ENCODE measurements at places on chromosomes 16 and 17.

DNA sequence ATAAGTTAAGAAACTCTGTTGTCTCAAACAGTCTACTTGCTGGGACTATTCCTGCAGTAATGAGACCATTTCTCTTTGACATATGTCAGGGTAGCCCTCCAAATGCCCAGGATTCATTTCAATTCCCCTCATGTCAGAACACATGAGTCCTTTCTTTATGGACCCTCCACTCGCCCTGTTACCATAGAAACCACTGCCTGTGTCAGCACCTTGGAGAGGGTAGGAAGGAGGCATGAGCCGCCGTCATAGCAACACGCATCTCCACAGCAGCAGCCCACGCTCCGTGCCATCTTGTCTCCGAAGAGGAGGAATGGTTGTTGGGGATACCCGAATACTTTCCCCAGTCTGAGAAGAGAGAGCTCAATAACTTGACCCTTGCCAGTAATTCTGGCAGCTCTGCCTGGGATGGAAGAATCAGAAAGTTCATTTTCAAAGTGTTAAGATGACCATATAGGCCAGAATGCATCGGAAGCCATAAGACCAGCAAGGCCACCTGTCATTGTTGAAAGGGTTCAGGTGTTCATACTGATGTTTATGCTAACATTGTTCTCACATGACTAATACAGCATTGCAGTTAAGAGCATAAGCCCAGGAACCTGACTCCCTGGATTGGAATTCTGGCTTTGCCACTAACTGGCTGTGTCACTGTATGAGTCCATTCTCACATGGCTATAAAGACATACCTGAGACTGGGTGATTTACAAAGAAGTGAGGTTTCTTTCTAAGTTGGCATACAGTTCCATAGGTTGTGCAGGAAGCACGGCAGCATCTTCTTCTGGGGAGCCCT is 141.3 kb downstream of the ABCC12 start:
- no peak for DNase-seq

DNA sequence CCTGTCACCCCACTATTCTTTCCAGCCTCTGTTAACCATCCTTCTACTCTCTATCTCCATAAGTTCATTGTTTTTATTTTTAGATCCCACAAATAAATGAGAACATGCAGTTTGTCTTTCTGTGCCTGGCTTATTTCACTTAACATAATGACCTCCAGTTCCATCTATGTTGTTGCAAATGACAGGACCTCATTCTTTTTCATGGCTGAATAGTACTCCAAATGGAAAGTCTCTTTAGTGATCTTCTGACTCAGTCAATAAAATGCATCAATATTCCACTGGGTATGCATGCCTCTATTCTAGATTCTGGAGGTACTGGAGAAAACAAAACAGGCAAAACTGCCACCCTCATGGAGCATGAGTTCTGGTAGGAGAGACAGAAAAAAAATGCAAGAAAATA is 459.0 kb downstream of the XYLT1 start:
- no peak for DNase-seq

GRCh38 chr17:50258647-50259476 is 15.4 kb upstream of the TMEM92 start:
- no peak for DNase-seq

- no peak for DNase-seq
Observed at GRCh38 chr17:68384471-68384870, 72.8 kb downstream of the WIPI1 start.

DNA sequence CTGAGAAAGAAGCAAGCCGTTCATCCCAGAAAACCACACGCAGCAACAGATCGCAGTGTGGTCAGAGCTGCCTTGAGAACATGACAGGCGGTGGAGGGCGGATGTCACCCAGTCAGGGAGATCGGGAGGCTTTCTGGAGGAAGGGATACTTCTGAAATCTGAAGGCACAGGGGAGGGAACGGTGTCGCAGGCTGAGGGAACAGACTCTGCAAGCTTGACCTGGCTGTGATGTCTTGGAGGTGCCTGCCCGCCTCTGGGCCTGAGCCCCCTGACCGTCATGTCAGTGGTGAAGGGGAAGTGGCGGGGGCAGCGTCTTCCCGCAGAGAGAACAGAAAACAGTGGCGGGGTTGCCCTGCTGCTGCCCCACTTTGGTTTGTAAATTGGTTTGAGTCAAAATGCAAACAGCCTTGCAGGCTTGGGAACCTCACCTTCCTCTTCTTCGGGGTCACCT is 8.1 kb upstream of the ATP2A3 start:
- DNase-seq: no peak

DNA sequence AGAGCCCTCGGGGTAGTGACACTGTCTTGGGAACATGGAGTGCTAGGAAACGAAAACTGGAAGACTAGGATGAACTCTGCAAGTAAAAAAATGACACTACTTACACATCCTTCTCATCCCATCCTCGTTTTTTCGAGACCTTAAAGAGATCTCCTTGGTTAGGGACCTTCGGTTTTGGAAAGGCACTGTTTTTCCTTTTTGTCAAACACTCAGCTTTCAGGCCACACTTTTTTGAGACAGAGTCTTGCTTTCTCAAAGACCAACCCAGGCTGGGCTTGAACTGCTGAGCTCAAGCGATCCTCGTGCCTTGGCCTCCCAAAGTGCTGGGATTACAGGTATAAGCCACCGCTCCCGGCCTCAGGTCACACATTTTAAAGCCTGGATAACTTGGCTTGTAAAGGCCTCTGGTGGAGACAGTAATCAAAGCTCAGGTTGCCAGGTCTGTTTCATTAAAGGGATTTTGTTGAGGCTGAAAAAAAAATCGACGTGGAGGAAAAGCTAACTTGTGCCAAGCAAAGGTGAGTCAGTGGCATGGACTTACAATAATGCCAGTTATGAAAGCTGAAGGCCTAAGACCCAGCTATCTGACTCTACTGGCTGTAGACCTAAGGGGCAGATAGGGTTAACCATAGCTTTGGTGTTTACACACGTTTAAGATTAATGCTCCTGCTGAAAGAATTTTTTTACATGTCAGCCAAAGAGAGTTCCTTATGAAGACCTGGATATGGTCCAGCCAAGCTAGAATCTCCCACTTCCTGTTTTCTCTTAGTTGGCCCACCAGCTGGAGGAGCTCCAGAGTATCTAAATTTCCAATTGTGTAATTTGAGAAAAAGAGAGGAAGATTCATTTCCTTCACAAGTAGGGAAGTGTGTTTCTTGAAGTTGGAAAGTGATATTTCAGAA is 823 bp downstream of the NBR1 start:
- DNase-seq: peak; percentile 22

GRCh38 chr16:21163576-21163975 is 5.1 kb downstream of the LDAF1 start:
- no peak for DNase-seq

DNA sequence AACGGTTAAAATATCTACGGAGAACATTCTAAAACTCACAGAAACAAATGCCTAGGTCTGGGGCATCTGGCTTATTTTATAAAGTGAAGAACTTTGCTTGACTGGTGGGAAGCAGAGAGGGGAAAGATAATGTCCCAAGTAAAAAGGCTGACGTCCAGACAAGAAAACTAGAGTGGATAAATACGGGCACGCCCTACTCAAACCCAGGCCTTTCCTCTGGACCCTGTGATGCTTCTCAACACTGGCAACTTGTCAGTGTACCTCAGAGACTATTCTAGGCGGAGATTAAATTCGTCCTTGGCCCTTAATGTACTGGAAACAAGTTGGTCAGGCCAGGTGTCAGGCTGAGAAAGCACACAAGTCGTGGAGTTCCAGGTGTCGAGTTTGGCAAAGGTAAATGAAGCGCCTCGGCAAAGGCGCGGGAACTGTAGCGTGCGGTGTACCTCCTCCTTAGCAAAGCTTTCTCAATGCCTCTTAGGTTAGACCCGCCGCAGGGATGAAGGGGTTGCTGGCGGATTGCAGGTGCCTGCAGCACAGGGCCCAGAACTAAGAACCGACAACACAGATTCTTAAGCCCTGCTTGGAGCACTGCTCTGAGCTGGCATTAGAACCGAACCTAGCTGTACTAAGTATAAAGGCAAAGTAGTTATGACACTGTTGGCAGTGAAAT is 668 bp upstream of the UNK start:
- no peak for DNase-seq

DNA sequence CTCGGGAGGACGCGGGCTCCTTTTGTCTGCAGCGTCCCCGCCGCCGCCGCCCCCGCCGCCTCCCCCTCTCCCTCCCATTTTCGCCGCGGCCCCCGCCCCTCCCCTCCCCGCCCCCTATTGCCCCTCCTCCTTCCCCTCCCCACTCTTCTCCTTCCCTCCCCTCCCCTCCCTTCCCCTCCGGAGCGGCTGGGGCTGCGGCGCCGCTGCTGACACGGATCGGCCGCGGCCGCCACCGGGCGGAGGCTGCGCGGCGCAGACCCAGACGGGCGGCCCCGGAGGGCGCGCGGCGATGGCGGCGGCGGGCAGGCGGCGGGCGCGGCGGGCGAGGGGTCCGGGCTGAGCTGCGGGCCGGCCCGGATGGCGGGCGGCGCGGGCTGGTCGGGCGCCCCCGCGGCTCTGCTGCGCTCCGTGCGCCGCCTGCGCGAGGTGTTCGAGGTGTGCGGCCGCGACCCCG is at the start of gene RAB11FIP4:
Gene RAB11FIP4 (plus strand): TSS at position 180 of the 454 bp plus-strand sequence. CDS start 178 bp downstream, at position 358.
- peak; percentile 33 for DNase-seq

- no peak for DNase-seq
Observed at GRCh38 chr17:32276171-32276601, 10.6 kb downstream of the RHBDL3 start.

DNA sequence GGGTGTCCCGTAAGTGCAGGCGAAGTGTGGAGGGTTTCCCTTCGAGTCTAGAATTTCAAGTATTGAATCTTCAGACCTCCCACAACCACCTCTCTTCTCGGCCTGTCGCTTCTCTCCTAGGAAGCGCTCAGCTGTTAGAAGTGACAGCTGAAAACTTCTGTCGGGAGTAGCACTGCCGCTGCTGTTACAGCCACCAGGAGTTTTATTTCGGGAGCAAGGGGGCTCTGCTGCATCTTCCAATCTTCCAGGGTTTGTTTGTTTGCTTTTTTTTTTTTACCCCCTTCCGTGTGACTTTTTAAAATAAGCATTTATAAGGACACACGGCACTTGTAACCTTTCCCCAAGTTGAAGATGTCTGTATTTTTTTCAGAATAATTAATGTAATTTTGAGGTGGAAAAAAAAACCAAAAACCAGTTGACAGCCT is 767 bp downstream of the RPS6KB1 start:
- DNase-seq: no peak

DNA sequence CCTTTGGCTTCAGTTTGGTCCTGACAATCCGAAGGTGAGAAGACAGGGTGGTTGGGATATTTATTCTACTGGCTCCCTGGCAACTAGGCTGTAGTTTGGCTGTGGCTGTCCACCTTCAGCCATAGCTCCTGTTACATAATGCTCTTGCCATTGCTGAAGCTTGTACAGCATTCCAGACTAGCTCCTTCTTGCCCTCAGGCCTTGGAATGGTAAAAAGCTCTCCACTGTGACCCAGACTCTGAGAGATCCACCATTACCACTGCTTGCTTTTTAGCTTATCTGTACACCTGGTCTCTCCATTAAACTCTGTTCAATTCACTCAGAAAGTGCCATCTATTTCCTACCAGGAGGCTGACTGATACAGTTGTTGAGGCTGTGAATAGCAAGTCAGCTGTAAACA is 231.8 kb upstream of the MON1B start:
- DNase-seq: no peak

DNA sequence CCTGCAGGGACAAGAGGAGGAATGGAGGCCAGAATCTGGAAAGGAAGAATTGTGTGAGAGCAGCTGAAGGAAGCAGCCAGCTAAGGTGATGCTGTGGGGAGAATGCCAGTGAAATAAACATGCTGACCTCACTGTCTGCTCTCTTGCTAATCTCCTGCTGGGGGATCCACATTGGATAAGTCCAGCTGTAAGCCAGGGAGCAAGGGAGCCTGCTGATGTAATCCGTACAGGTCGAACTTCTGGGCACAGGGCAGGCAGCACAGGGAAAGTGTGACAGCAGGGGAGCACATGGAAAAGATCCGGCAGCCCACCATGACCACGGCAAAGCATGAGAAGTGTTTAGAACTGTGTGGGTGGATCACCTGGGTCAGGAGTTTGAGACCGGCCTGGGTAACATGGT is 7.5 kb upstream of the XPO6 start:
- DNase-seq: no peak

GRCh38 chr16:56426585-56426984 is 1.2 kb upstream of the AMFR start:
- no peak for DNase-seq

GRCh38 chr17:60740584-60740983 is 62.9 kb downstream of the BCAS3 start:
- no peak for DNase-seq

DNA sequence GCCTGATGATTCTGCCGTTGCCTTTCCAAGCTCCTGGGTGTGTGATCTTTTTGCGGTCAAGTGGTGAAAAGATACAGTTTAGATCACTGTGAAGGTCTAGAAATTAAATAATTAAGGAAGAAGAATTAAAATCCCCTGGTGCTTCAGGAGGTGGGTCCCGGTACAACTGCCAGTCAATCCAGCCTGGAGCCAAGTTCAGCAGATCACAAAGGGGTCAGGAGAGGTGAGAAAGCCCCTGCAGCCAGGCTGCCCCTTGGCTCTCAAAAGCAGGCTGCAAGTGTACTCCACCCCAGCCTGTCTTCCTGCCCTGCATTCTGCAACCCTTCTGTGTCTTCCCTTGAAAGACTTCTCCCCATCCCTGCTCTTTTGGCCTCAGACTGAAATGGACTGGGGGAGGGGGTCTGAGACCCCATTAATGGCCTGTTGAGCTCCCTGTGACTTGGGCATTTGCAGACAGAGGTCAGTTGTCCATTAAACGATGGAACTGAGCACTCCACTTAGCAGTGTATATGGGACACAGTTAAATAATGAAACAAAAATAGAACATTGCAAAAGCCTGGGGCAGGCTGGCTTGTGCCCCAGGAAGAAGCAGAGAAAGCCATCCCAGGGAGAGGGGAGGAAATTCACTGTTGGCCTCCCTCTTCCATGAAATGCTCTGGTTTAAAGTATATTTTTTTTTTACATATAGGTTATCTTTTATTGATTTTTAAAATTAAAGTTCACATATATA is 15.1 kb downstream of the CACNG5 start:
- DNase-seq: no peak

- DNase-seq: peak; percentile 13
Observed at GRCh38 chr16:49456763-49457162, 83.2 kb downstream of the C16orf78 start.

- DNase-seq: no peak
Observed at GRCh38 chr16:52389045-52389444, 157.9 kb downstream of the TOX3 start.

GRCh38 chr17:58333736-58334207 is 5.2 kb upstream of the TSPOAP1 start:
- peak; percentile 31 for DNase-seq
